ENCODE measurements at places on chromosomes 11 and 22. TPM values are rescaled to one million over a fixed set of nuclear protein-coding genes. Genes with fewer than 3 reads are reported as not detected.

DNA sequence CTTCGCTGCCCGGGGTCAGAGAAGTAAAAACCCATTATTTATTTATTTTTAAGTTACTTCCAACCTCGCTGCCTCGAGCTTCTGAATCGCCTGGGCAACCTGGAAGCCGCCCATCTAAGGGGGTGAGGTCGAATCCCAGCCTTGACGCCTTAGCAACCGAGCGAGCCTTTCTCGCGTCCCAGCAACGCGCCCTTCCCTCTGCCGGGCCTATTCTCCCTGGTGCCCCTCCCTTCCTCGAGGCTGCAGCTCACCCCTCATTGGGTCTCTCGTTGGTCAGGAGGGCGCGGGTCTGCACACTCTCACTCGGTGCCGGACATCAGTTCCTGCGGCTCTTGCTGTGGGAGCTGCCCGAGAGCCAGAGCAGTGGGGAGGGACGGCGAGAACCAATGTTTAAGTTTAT is at the start of gene CCDC81:
CCDC81 (plus strand) TSS at position 302 of the 400 bp plus-strand sequence. CDS start 277 bp downstream, outside the sequence.
- H3K36me3 ChIP-seq, result no peaks in the 10 kb centered on the region
- no peaks in the 10 kb centered on the region for H3K27me3 ChIP-seq
- no peak for DNase-seq
- no peaks in the 10 kb centered on the region for H3K4me1 ChIP-seq
- no peak within 1 kb of the TSS for H3K27ac ChIP-seq
- peak within 1 kb of the TSS; percentile 17 for H3K4me3 ChIP-seq

DNA sequence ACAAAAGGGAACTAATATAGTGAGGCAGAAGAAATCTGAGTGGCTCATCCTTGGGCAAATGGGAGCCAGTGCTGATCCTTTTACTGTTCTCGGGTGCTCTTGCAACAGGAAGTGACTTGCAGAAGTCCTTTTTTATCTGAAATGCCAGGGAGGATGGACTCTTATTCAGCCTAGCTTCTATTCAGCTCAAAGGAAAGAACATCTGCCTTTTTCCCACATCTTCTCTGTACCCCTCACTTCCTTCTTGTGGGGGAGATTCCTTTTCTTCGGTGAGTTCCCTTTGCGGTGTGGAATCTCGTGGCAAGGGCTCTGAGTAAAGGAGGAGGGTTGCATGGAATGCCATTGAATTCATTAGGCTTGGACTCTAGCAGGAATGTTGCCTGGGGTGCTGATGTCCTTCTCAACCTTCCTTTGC is 76.2 kb downstream of the ZBTB16 start:
- H3K27me3 ChIP-seq, result no peaks in the 10 kb centered on the region
- no peaks in the 10 kb centered on the region for H3K36me3 ChIP-seq
- DNase-seq, result no peak

The PAMR1 gene
- 11.3 TPM for total RNA-seq

DNA sequence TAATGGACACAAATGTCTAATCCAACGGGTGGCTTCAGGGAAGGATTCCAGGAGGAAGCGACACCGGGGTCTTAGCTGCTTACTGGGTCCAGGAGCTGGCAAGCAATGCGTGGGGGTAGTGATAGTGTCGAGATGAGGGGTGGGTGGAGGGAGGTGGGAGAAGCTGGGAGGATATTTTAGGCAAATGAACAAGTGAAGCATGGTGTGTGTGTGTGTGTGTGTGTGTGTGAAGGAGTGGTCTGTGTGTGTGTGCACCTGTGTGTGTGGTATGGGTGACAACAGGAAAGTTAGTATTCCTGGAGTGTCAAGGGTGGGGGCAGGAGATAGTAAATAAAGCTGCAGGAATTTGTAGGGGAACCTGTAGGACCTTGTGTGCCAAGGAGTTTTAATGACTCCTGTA is 126.9 kb upstream of the ZBED5 start:
- H3K36me3 ChIP-seq, result no peaks in the 10 kb centered on the region
- H3K27me3 ChIP-seq, result no peaks in the 10 kb centered on the region
- H3K27ac ChIP-seq, result no peak overlapping the region

GRCh38 chr22:48101704-48102103 is 1339.3 kb downstream of the TBC1D22A start:
- peaks cover 89% of the 10 kb centered on the region for H3K27me3 ChIP-seq
- H3K27ac ChIP-seq, result no peak overlapping the region
- DNase-seq, result no peak

DNA sequence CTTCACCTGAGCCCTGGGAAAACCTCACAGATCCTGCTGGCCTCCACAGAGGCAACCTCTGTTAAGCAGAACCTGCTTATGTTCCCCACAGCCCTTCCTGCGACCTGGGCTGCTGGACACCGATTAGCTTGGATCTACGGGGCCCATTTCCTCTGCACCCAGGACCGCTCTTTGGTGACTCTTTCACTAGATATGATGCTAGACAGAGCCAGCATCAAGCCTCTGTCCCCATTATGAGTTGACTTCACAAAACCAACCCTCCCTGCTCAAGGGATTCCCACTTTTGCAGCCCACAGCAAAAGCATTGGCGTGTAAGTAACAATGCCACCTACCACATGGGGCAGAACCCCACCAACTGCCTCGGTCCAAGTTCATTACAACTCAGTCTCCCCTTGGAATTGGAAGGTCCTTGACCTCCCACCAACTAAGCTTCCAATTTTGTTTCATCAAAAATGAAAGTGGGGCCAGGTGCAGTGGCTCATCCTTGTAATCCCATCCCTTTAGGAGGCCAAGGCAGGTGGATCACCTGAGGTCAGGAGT is 15.2 kb upstream of the TMPRSS4 start:
- no peaks in the 10 kb centered on the region for H3K36me3 ChIP-seq
- no peak for DNase-seq
- no peaks in the 10 kb centered on the region for H3K4me1 ChIP-seq
- H3K4me3 ChIP-seq, result no peak overlapping the region
- no peak overlapping the region for H3K27ac ChIP-seq

DNA sequence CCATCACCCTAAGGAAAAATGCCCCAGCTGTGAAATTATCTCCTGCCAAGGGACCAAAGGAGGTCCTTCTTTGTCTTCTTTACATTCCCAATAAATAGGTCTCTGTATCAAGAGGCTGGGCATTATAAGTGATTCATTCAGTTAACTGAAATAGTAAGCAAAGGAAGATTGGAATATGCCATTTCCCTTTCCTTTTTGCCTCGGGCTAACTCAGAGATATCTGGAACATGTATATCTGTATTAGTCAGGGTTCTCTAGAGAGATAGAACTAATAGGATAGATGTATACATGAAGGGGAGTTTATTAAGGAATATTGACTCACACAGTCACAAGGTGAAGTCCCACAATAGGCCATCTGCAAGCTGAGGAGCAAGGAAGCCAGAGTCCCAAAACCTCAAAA is 15.3 kb upstream of the CWF19L2 start:
- no peaks in the 10 kb centered on the region for H3K27me3 ChIP-seq
- no peaks in the 10 kb centered on the region for H3K4me1 ChIP-seq
- no peak overlapping the region for H3K27ac ChIP-seq
- H3K36me3 ChIP-seq, result no peaks in the 10 kb centered on the region
- no peak overlapping the region for H3K4me3 ChIP-seq

The ROBO4 gene
- 11.9 TPM for total RNA-seq

The CABP7 gene
- not detected for total RNA-seq

- no peaks in the 10 kb centered on the region for H3K36me3 ChIP-seq
- H3K27ac ChIP-seq, result no peak overlapping the region
- no peak overlapping the region for H3K4me3 ChIP-seq
- no peaks in the 10 kb centered on the region for H3K27me3 ChIP-seq
- no peaks in the 10 kb centered on the region for H3K4me1 ChIP-seq
Observed at GRCh38 chr11:73389916-73390315, 13.7 kb downstream of the RELT start.

The PLEKHB1 gene
- 0.80 TPM for total RNA-seq

DNA sequence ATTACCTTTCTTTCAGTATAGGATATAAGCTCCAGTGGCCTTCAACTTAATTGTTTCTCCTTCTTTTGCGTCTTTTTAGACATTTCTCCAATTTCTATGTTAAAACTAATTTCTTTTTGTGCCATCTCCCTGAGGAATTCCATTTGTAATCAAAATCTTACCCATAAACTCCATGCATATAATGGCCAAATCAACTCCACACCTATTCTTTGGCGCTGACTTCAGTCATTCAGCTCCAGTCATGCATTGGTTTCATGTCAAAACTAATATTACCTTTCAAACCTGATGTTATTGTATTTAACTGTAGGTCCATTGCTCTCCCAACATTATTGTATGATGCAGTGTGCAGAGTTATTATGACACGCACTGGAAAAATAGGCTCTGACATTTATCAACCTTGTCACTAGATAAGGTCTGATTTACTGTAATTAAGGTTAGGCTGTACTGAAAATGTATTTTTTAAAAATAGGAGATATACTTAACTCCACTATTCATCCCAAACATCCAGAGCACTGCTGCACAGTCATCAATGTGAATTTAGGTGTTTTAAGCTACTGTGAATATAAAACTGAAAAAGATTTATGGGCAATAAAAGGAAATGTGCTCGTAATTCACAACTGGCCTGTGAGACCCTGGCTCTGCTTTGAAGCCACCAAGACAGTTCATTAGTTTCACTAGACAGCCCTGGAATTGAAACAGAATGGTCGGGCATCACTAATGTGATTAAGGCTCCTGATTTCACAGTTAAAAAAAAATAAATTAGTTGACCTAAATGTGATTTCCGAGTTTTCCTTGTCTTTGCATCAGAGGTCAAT is 180.6 kb upstream of the GRIA4 start:
- H3K27ac ChIP-seq, result no peak overlapping the region
- H3K36me3 ChIP-seq, result no peaks in the 10 kb centered on the region

The FAM180B gene
- total RNA-seq, result not detected

DNA sequence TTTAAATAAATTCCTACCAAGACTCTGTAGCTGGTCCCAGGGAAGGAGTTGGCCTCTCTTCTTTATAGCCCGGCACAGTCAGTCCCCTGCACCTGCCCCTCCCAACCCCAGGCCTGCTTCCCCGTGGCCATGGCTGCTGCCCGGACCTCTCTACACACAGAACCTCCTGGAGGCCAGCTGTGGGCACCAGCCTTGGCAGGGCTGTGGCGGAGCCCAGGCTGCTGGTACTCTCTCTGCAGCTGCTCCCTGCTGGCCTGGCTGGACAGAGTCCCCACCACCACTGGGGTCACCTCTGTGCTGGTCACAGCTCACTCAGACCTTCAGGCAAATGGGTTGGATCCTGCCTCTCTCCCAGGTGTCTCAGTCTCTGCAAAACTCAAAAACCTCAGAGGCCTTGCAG is 69.3 kb downstream of the LRP5 start:
- no peak for DNase-seq
- H3K4me3 ChIP-seq, result peak overlapping the region; percentile 3
- peaks cover 18% of the 10 kb centered on the region for H3K4me1 ChIP-seq
- no peaks in the 10 kb centered on the region for H3K36me3 ChIP-seq
- H3K27me3 ChIP-seq, result no peaks in the 10 kb centered on the region

The FADS1 gene
- total RNA-seq, result 112 TPM

GRCh38 chr11:62921573-62922188 is 518 bp upstream of the CHRM1 start:
- peaks cover 5% of the 10 kb centered on the region for H3K27me3 ChIP-seq
- H3K4me1 ChIP-seq, result no peaks in the 10 kb centered on the region
- peak overlapping the region; percentile 60 for H3K27ac ChIP-seq
- no peak overlapping the region for H3K4me3 ChIP-seq

DNA sequence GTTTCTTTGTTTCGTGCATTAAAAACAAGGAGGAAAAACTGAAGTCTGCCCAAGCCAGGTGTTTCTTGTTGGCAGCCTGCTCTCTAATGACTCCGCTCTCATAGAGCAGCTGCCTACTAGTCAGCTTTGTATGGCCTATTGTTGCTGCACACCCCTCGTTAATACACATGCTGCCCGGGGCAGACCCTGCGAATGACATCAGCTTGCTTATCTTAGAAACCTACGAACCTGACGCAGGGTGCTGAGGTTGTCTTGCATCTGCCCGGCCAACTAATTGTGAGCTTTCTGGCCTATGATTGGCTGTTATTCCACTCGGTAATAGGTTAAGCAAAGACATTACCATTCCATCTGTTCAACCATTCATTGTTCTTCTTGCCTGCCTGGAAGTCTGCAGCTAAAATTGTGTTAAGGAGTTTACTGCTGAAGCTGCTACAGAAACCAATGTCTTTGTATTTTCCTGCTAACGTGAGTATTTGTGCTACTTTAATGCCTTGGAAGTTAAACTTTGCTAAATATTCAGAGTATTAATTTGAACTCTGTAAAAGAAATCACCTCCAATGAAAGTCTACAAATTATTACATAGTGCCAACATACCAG is 37.5 kb downstream of the ZC3H12C start:
- H3K27me3 ChIP-seq, result no peaks in the 10 kb centered on the region
- H3K36me3 ChIP-seq, result no peaks in the 10 kb centered on the region
- H3K4me3 ChIP-seq, result no peak overlapping the region
- H3K4me1 ChIP-seq, result no peaks in the 10 kb centered on the region
- DNase-seq, result no peak

GRCh38 chr11:64852804-64853509 is 8.5 kb upstream of the CDC42BPG start:
- peak overlapping the region; percentile 85 for H3K27ac ChIP-seq
- H3K27me3 ChIP-seq, result no peaks in the 10 kb centered on the region
- H3K4me3 ChIP-seq, result no peak overlapping the region
- H3K4me1 ChIP-seq, result peaks cover 32% of the 10 kb centered on the region

GRCh38 chr22:37000676-37001534 is 18.3 kb downstream of the TST start:
- no peaks in the 10 kb centered on the region for H3K36me3 ChIP-seq
- no peaks in the 10 kb centered on the region for H3K27me3 ChIP-seq
- DNase-seq, result no peak
- no peak overlapping the region for H3K4me3 ChIP-seq

DNA sequence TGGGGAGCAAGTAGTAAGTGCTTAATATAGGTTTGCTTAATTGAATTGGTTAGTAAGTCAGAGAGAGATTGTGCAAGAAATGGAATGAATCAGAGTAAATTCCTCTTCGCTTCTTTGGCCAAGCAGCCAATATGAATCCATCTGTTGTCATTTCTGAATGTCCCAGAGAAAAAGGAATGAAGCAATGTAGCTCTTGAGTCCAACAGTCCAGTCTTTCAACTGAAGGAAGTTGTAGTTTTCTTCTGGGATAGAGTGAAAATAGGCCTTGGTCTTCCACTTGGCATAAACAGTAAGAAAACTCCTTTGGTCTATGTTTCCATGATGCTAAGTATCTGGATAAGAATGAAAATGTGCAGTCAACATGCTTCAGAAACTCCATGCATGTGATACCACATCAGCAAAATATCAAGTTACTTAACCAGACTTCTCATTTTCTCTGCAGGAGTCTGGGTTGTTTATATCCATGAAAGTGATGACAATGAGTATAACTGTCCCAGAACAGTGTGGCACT is 1.8 kb upstream of the FIBIN start:
- H3K4me1 ChIP-seq, result no peaks in the 10 kb centered on the region
- H3K4me3 ChIP-seq, result no peak overlapping the region
- H3K27me3 ChIP-seq, result no peaks in the 10 kb centered on the region
- no peak for DNase-seq
- H3K27ac ChIP-seq, result peak overlapping the region; percentile 79

The SEC14L6 gene
- total RNA-seq, result 0.73 TPM
